ENCODE measurements at places on chromosomes 4 and X.

GRCh38 chr4:15188605-15189539 is 186.6 kb downstream of the CPEB2 start:
- no peak for DNase-seq

- DNase-seq: no peak
Measured at GRCh38 chrX:11557120-11557519, 108.6 kb downstream of the ARHGAP6 start.

DNA sequence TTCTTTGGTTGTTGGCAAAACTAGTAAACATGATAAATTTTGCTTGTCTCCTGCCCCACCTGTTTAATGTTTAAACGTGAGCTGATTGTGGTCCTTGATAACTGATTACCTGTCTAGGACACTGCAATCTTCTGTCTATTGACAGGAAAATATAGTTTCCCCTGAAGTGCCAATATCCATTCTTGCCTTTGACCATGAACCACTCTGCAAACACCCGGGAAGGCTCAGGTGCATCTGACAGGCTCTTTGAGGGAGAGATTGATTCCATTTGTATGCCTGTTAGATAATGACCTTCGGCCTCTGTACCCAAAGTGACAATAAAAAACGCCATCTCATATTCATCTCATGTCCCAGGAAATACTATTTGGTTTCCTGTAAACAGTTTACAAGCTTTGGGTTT is 453.0 kb downstream of the CENPC start:
- DNase-seq: no peak

- no peak for DNase-seq
Measured at GRCh38 chr4:71113294-71113693, 119.8 kb downstream of the DCK start.

DNA sequence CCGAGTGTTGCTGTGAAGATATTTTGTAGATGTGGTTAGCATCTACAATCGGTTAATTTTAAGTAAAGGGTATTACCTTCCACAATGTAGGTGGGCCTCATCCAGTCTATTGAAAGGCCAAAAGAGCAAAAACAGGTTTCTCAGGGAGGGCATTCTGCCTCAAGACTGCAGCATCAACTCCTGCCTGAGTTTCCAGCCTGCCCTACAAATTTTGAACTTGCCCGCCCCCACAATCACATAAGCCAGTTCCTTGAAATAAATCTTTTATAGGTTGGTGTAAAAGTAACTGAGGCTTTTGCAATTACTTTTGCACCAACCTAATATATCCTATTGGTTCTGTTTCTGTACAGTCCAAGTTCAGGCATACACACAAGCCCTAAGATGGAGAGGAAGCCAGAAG is 22.1 kb upstream of the PI4K2B start:
- DNase-seq: no peak

GRCh38 chr4:89894649-89895550 is at the start of gene MMRN1:
Gene MMRN1, plus strand, starts transcription at chr4:89894854. Its CDS starts 118 bp downstream, at chr4:89894972.
- DNase-seq: no peak

GRCh38 chrX:136115904-136116297 is 31.4 kb upstream of the FHL1 start:
- no peak for DNase-seq

- no peak for DNase-seq
Measured at GRCh38 chr4:9762823-9763475, 18.5 kb upstream of the DRD5 start.

- no peak for DNase-seq
Measured at GRCh38 chrX:53135581-53135980, 41.6 kb downstream of the KANTR start.

DNA sequence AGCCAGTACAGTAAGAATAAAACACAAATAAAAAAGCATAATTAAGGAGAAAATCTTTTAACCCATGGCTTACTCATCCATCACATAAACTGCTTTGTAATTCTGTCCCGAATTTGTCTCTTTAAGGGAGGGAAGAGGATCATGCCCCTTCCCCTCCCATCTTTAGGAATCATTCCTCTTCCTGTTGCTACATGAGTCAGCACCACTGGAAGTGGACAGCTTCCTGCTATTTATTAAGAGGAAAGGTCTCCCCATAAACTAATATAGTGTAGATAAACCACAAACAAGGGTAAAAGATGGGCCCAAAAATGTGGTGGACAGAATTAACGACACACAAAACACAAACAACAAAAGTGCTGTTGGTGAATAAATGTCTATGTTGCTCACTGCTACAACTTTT is 75.8 kb downstream of the PPP3CA start:
- no peak for DNase-seq

DNA sequence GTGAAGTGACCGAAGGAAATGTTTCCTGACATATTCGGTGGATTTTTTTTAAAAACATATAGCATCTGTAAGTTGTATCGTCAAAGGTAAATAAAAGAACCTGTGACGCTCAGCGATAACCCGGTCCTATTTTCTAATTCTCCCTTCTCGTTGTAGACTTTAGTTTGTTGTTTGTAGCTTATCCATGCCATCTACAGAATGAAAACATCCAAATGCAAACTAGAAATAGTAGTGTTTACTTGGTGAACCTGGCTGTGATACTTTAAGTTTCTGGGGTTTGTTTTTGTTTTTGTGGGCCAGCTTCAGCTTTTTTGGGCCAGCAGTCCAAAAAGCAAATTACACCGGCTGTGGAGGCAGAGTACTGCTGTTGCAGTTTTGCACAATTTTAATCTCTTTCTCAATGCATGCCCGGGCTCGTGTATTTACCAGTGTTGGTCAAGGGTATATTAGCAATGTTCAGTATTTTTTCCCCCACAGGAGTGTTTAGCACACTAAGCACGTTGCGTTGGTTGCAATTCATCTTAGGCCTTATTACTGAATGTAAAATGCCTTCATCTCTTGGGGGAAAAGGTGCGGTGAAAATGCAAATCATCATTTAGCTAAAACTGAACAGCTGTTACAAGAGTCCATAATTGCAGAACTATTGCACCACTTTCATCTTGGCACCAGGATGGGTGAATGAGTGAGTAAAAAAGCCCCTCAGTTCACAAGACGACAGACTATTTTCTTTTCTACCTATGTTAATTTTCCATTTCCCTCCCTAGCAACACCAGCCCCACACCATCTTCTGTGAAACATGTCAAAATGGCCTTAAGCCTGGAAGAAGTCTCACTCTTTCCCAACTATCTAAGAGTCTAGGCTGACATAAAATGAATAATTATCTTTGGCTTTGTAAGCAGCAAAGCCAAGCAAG is 1.7 kb upstream of the CNOT6L start:
- DNase-seq: no peak

- no peak for DNase-seq
Measured at GRCh38 chrX:54721424-54721823, 76.6 kb downstream of the ITIH6 start.

GRCh38 chr4:38323141-38323641 is 340.8 kb upstream of the KLF3 start:
- no peak for DNase-seq

GRCh38 chrX:46941341-46941740 is 29.1 kb downstream of the JADE3 start:
- DNase-seq: no peak

DNA sequence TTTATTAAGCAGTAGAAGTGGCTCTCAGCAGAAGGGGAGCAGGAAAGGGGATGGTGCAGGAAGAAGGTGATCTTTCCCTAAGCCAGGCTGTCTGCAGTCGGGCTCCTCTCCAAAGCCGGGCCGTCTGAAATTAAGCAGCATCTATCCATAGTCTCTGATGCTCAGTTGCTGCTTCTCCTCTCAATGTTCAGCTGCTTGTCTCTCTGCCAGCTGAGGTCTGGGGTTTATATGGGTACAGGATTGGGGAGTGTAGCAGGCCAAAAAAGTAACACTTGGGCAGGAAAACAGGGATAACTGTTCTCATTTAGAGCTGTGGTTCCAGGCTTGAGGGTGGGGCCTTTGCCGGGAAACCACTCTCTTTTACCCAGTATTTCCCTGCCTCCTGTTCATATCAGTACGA is 39.2 kb upstream of the CCKAR start:
- DNase-seq: no peak

DNA sequence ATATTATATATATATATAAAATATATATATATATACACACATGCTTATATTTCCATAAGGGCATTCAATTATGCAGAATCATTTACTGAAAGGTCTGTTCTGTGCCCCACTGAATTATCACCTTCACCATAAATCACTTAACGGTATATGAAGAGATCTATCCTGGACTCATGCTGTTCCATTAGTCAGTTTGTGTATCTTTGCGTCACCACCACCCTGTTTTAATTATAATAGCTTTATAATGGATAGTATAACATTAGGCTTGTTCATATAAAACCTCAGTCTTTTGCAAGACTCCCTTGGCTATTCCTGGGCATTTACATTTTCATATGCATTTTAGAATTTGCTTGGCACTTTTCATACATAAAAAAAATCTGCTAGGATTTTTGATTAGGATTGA is 19.1 kb downstream of the WDR17 start:
- DNase-seq: no peak

DNA sequence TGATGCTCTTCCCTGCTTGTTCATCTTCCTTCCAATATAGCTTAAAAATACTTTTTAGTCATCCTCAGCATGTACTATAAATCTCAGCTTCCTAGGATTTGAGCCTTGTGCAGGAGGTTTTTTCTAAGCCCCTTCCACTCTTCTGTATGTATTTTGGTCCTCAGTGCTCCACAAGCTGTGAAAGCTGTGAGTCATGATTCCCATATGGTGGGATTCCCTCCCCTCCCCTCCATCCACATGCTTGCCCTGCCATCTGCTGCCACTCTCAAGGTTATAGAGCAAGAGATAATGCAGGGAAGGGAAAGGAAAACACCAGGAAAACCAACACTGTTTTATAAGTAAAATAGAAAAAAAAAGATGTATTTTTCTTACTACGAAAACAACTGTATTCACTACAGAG is 58.5 kb upstream of the AP1S2 start:
- DNase-seq: no peak

Measured in activated CD4-positive, alpha-beta T cell treated with anti-CD3 and anti-CD28 coated beads, Interleukin-2, amount 50 U/mL, for 1 hour (primary cell).